D721Med (cell line): ENCODE measurements at places on chromosomes 3 and 15.

DNA sequence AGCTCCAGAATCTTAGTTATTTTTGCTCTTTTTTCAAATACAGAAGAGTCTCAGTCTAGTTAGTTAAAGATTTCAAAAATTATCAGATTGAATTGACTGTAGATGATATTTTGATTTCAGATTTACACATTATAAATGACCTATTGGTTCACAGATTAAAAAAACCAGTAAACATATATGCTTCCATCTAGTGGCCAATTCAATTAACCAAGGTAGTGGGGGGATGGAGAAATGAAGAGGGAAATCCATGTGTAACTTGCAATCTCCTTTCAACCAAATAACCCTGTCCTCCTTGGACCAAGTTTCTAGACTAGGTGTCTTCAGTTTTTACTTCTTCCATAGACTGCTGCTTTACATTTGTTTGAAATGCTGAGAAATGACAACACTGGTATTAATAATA, 789.8 kb downstream of the ROBO1 start:
- no peak for DNase-seq

GRCh38 chr15:65947041-65947440, 77.8 kb downstream of the RAB11A start:
- DNase-seq: no peak

DNA sequence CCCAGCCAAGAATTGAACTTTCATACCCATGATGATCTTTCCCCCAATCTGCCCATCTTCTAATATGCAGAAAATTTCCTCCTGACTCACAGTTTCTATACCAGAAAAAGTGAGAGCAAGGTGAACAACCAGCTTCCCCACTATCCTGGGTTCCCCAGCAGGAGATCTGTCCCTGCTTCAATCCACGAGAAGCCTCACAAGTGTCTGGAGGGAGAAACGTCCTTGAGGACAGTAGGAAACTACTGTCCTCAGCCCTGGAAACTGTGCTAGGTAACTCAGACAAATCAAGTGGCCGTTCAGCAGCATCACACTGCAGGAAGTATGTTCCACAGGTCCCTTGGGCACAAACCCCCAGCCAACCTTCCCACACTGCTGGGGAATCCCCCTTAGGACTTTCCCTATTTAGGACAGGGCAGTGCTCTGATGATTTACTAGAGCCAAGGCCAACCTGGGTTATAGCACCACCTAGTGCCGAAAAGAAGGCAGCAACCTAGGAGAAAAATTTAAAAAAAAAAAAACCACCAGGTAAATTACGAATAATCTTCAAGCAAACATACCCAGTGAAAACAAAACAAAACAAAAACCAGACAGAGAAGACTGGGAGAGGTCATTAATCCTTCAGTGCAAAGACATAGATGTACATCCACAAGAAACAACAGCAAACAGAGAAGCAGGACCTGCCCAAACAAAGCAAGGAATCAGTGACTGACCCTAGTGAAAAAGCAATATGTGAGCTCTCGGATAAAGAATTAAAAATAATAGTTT, 36.0 kb downstream of the MORC1 start:
- DNase-seq: no peak

DNA sequence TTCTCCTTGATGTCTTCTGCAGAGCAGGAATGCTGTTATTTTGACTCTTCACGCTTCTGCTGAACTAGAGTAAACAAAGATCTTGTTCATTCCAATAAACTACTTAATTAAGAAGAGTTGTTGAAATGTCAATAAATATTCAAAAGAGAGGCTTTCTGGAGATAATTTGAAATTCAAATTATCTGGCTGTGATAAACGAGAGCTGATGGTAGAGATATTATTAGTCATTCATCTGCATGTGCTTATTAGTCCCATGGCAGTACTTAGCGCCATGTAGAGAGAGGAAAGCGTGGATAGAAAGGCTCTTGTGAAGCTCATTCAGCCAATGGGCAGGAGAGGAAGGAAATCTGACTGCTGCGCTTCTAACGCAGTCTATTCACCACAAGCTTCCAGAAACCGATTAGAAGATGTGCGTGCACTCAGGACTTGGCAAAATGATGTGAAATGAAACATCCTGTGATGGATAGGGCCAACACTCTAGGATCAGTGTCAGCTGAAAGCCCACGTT, 251.1 kb downstream of the GABRB3 start:
- no peak for DNase-seq

GRCh38 chr3:99943931-99944761, 126.5 kb downstream of the CMSS1 start:
- no peak for DNase-seq
